Sciatic nerve (tissue), 2 donors: ENCODE measurements at places on chromosomes 11 and 22. TPM values are rescaled to one million over a fixed set of nuclear protein-coding genes. Genes with fewer than 3 reads are reported as not detected.

- no peak for DNase-seq
Measured at GRCh38 chr11:119991022-119991404, 146.9 kb downstream of the TRIM29 start.

- DNase-seq = no peak
Measured at GRCh38 chr11:14269692-14270573, 89.0 kb downstream of the RRAS2 start.

DNA sequence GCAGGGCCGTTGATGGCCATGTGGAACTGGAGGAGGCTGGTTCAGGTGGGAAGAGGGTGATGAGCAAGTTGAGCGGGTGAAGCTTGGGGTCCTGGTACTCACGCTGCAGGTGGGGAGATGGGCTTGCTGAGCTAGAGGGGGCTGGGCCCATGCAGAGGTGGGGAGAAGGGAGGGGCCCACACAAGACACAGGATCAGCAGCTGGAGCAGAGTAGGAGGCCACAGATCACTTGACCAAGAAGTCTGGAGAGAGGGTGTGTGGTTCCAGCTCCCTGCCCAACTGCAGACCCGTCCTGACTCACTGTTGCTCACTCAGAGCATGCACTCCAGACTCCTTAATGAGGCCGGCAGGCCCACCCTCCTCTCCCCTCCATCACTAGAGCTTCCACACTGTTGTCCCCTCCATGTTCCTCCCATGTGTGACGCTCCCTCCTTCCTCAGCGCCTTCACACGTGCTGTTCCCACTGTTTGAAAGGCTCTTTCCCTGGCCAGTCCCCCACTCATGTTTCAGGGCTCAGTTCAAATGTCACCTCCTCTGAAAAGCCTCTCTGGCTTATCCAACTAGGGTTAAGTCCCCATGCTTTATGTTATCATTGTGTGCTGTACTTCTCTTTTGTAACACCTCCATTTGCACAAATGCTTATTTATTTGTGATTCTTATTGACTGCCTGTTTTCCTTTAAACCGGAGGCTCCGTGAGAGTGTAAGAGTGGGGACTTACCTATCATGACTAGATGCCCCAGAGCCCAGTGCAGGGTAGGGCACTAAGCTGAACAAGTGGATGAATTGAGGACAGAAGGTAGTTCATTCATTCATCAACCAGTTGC is 2.3 kb downstream of the CCDC86 start:
- no peak for DNase-seq

- no peak for DNase-seq
Measured at GRCh38 chr11:70364178-70364577, 34.2 kb upstream of the CTTN start.

DNA sequence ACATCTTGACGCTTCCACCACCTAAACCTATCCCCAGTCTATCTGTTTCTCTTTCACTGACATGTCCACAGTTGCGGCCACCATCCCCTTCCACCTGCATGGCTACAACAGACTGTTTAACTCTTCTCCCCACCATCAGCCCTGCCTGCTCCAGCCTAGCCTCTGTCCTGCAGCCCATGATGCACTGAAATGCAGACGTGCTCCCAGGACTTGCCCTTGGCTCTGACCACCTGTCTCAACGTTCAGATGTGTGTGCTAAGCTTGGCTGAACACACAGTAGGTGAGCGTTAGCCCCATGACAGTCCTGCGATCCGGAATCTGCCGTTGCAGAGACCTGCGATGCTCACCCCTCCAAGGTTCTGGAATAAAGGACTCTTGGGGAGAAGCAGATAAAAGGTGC is 22.7 kb downstream of the CBX7 start:
- no peak for DNase-seq

DNA sequence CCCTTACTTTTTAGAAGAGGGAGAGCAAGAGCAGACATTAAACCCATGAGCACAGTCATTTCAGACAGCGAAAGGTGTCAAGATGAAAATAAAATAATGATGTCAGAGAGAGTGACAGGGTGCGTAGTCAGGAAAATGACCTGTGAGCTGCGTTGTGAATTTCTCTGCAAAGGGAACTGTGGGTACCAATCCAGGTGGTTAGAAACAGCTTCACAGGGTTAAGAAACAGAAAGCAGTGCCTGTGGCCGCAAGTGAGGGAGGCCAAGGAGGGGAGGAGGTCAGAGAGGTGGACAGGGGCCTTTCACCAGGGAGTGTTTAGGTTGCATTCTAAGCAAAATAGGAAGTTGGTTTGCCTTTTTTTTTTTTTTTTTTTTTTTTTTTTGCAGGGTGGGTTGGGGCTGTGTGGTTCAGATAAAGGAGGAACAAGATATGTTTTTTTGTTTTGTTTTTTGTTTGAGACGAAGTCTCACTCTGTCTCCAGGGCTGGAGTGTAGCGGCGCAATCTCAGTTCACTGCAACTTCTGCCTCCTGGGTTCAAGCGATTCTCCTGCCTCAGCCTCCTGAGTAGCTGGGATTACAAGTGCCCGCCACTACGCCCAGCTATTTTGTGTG is 7.9 kb downstream of the TIGD3 start:
- DNase-seq = no peak

Gene MYO7A
- total RNA-seq = 16.7 TPM
